Stimulated activated CD4-positive, alpha-beta T cell treated with anti-CD3 and anti-CD28 coated beads, Interleukin-2, amount 100 ng/mL, for 24 hours (primary cell): ENCODE measurements at places on chromosomes 5 and 9.

DNA sequence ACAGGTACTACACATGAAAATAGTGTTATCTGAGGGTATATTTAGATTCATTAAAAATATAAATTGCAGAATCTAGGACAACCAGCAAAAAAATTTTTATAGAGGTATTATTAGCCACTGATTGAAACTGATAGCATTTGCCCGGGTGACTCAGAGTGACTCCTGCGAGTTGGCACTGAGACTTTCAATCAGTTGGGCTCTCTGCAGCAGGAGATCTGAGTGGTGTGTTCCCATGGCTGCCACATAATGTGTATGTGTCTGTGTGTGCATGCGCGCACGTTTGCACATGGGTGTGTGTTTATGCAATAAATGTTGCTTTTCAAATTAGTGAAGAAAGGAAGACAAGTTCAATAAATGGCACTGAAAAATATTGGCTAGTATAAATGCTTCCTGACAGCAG is 100.1 kb upstream of the MRPS30 start:
- DNase-seq = no peak

DNA sequence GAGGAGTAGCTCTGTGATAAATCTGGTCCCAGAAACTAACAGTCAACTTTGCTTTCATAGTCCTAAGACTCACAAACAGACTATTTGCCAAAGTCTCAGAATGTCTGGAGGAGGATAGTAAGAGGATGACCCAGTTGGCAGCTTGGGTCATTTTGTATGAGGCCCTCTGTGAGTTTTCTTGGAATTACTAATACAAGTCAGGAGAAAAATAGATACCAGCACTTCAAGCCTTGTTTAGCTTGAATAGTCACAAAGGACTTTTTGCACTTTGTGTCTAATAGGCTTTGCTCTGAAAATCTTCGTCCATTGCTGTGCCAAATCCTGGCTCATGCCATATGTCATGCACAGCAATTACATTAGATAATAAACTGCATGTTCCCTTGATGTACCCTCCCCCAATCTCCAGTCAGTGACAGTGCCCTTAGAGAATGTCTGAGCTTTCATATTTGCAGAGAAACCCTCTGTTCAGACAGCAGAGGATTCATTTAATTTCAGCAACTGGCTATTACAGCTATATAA is 612.8 kb downstream of the CSNK1G3 start:
- no peak for DNase-seq

GRCh38 chr9:20065046-20065445 is 276.2 kb upstream of the SLC24A2 start:
- no peak for DNase-seq

DNA sequence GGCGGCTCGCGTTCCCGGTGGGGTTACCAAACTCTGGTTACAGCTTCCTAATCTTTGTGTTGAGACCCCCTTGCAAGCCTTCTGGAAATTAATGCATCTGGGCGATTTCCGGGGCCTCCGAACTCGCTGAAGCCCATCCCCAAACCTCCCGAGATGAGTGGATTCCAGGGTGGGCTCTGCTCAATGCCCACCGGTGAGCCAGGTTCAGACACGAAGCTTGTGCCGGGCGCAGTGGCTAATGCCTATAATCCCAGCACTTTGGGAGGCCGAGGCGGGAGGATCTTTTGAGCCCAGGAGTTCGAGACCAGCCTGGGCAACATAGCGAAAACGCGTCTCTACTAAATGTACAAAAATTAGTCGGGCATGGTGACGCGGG is 356 bp upstream of the HACD4 start:
- no peak for DNase-seq

- no peak for DNase-seq
These were observed 121.6 kb upstream of the TARS1 start for GRCh38 chr5:33319151-33319550.

GRCh38 chr5:59656351-59657254 is 236.9 kb downstream of the PDE4D start:
- DNase-seq = no peak

GRCh38 chr5:84494453-84494852 is 109.8 kb upstream of the EDIL3 start:
- DNase-seq = no peak

GRCh38 chr9:81724242-81724889 is 35.0 kb upstream of the TLE1 start:
- DNase-seq = no peak
